ENCODE measurements at places on chromosomes 16 and 17.

- peak; percentile 88 for DNase-seq
Observed at GRCh38 chr17:2212400-2212981, 91.1 kb downstream of the SMG6 start.

- no peak for DNase-seq
Observed at GRCh38 chr17:30316736-30317135, 17.1 kb downstream of the TMIGD1 start.

DNA sequence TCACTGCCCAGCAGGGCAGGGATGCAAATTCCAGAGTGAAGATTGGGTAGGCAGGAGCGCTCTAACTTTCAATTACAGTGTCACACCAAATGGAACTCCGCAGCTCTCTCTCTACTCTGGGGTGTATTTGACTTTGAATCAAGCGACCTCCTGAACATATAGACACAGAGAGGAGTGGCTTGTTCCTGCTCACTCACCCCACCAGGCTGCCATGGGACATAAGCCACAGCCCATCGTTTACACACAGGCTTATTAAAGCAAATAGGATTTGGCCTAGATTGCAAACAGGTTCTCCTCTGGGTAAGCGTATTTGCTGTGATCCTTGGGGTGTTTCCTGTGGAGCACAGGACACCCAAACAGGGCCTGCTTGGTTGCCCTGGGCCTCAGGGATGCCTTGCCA, 281.6 kb upstream of the CCL2 start:
- no peak for DNase-seq

GRCh38 chr17:82332669-82333278, 792 bp downstream of the SECTM1 start:
- peak; percentile 61 for DNase-seq

DNA sequence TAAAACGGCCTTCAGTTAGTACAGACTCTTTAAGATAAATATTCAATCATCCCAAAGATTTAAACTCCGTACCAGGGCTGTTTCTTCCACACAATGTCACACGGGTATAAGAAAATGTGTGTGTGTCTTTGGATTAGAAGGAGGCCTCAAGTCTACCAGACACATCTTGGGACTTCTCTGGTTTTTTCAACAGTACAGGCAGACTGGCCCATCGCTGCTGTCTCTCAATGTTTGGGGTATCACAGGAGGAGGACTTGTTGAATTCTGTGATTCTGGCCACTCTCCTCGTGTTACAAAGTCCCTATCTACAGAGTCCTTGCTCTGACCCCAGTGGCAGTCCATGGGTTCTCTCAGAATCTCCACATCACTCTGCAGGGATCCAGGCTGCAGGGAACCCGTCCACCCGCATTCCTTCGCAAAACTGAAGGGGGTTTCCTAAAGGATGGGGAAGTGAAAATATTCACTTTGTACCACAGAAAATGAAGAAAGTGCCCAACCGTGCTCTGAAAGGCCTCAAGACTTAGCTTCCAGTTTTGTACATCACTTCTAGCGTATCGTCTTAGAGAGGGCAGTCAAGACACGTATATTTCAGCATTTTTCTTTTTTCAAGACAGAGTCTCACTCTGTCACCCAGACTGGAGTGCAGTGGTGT, 373.2 kb downstream of the NPIPA8 start:
- no peak for DNase-seq

- DNase-seq, result peak; percentile 84
Observed at GRCh38 chr17:67477687-67478086, 100.6 kb downstream of the PITPNC1 start.

DNA sequence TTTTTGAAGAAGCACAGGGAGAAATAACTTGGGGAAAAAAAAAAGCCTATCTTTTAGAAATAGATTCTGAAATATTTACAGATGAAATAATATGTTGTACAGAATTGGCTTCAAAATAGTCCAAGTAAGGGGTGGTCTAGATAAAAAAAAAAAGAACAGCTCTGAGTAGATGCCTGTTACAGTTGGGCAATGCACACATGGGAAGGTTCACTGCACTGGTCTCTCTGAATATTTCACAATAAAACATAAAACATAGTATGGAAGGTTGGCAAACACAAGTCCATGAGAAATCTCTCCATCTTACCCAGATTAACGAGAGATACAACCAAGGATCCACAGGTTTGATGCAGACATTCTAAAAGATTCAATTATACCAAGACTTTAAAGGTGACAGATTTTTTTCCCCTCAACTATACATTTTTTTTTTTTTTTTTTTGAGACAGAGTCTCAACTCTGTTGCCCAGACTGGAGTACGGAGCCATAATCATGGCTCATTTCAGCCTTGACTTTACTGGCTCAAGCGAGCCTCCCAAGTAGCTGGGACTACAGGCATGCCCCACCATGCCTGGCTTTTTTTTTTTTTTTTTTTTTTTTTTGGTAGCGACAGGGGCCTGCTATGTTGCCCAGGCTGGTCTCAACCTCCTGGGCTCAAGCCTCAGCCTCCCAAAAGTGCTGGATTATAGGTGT, 58.0 kb downstream of the KANSL1 start:
- no peak for DNase-seq

DNA sequence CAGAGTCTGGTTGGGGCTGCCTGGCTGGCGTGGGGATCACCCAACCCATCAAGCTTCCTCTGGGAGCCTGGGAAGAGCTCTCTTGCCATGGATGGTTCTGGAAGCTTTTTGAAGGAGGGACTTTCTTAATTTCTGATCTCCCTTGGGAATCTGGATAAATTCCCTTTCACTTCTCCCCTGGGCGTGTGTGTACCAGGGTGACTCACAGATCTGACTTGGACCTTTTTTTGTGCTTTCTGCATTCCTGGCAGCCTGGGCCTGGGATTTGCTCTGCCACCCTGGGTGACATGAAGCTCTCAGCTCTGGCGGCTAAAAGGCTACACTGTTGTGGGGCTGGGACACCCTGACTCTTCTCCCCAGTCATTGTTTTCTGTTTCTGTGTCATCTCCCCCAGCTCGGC, 70.1 kb downstream of the ABCC1 start:
- DNase-seq, result peak; percentile 63

- DNase-seq, result no peak
Observed at GRCh38 chr16:3174618-3175148, 13.3 kb upstream of the OR1F1 start.

GRCh38 chr16:11372829-11373306, 27.6 kb downstream of the RMI2 start:
- DNase-seq, result no peak

- peak; percentile 16 for DNase-seq
Observed at GRCh38 chr16:9297437-9298113, 206.1 kb downstream of the HAPSTR1 start.

GRCh38 chr16:4313563-4314531, 2.0 kb upstream of the GLIS2 start:
- peak; percentile 35 for DNase-seq

DNA sequence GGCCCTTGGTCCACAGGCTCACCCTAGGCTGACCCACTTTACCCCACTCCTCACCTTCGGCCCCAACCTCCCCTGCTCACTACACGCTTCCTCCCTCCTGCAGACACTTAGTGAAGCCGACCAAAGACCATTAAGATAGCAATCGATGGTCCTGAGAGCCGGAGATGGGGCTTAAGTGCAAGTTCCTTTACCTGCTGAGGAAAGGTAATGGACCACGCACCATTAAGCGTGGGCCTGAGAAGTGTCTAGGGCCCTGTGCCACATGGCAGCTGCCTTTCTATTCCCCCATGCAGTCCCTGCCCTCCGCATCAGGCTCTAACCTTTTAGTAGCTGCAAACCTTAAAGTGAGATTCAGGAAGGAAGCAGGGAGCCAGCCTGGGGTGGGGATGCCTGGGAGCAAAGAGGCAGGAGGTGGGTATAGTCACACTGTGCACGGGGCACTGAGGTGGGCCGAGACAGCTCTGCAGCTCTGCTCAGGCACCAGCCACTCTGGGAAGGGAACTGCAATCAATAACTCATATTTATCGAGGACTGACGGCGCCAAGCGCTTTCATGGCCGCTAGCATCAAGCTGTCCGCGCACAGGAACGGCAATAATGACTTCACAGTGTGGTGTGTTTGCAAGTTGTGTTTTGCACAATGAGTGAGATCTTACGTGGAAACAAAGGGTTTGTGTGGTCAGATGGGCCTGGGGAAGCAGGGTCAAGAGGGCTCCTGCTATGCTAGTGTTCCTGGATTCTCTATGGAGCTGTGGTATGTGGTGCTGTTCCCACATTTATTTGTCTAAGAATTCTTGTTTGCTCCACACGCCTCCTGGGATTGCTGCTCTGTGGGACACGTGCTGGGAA, 84.9 kb upstream of the CDC42EP4 start:
- DNase-seq, result no peak

DNA sequence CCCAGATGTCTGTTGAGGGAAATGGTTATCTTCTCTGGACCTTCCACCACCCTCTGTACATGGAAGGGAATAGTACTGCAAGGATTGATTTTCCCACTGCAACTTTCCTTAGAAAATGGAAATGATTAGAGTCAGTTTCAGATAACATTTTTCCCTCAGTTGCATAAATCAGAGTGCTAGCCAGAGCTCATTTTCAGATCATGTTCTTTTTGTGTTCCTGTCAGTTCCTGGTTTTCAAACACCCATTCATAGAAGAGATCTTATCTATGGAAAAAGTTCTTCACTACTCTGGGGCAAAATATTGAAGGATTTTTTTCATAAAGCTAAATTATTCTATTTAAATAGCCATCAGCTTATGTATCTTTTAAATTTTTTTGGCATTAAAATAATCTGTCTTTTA, 11.7 kb upstream of the COX10 start:
- no peak for DNase-seq

- DNase-seq, result no peak
Observed at GRCh38 chr16:3186946-3187690, 886 bp upstream of the OR1F1 start.

GRCh38 chr16:46822270-46822669, 8.7 kb downstream of the C16orf87 start:
- peak; percentile 10 for DNase-seq

DNA sequence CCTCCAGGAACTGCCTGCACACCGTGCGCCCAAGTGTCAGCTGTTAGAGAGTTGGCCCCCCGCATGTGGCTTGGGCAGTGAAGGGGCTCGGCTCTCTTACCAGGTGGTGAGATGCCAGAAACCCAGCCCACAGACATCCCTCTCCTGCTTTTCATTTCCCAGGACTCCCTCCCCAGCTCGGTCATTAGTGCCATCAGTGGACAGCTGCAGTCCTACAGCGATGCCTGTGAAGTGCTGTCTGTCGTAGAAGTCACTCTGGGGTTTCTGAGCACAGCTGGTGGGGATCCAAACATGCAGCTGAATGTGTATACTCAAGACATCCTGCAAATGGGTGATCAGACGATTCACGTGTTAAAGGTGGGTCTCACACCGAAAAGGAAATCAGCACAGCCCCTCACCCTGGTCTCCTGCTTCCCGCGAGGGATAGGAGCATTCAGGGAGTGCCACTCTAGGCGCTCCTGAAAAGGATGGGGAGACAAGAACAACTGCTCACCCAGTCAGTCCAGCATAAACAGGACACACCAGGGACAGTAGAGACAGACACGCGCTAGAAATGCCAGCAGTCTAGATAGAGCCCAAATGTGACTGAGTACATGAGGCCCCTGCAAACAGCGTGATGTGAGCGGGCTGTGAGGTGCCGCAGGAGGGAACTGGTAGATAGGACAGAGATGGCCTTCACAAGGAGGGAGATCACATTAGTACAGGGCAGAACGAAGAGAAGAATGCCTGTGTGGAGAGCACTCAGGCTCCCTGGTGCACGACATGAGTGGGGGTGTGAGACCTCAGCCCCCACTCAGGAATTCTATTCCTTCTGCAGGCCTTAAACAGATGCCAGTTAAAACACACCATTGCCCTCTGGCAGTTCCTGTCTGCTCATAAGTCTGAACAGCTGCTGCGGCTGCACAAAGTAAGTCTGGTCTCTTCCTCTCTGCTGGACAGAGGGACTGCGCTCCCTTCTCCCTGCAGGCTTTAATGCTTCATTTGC, 25.7 kb upstream of the ENDOV start:
- no peak for DNase-seq

DNA sequence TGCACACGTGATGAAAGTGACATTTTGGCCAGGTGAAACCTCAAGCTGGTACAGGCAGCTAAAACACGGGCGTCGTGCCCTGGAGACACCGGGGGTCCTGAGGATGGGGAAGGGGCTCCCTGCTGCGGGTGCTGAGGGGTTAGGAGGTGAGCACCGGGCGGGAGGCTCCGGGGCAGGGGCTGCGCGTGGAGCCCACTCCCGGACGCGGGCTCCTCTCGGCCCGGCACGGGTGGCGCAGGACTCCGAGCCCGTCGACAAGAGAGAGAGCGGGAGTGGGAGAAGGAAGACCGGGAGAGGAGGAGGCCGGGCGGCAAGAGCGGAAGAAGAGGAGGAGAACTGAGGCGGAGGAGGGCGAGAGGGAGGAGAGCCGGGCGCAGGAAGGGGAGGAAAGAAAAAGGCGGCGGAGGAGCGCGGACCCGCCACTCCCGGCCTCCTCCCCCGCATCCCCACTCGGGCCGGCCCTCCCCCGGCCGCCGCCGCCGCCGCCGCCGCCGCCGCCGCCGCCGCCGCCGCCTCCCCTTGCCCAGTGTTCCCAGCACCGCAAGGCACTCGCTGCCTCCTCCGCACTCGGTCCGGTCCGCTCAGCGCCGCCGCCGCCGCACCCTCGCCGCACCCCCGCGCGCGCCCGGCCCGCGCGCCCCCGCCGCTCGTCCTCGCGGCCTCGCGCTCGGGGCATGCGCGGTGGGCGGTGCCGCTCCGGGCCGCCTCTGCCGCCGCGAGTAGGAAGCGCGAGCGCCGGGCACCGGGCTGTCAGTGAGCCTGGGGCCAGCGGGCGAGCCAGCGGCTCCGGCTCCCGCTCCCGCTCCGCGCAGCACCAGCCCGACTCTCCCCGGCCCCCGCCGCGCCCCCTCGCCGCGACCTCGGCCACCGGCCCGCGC, at the start of gene PRKCA:
Gene PRKCA (plus strand): TSS at position 750 of the 878 bp plus-strand sequence.
- peak; percentile 58 for DNase-seq

GRCh38 chr16:20956319-20956718, 55.7 kb downstream of the LYRM1 start:
- DNase-seq, result peak; percentile 59

DNA sequence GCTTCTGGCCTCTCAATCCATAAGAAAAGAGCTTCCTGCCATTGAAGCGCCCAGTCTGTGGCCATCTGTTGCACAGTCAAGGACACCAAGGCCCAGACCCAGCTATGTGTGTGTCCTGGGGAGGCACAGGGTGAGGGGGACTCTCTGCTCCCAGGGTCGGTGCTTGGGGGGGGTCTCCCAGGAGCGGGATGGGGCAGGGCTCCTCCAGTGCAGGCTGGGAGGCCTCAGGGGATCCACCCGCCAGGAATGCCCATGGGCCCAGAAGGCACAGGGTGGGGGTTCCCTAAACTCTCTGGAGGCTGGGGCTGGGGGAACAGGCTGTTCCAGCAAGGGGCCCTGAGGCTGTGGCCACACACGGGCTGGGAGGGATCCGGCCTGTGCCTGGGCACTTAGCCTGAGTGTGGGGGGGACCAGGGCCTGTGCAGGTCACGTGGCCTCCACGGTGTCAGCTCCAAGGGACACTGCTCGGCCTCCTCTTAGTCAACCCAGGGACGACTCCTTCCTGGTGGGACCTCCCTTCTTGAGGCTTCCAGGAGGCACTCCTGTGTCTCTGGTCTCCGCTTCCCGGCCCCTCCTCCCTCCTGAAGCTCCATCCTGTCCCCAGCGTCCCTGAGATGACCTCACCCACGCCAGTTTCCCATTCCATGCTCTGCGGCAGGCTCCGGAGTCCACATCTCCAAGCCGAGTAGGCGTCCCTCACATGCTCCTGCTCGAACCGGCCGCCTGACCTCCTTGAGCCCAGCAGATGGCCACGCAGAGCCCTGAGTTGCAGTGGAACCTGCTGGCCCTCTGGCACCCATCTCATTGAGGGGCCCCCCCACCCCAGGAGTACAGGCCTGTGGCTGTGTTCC, 23.1 kb upstream of the BAHCC1 start:
- no peak for DNase-seq
